NCI-H524 (cell line): ENCODE measurements at places on chromosomes 4 and X.
A peak's percentile ranks its signal among the peaks of the same experiment; 100 is the strongest.

GRCh38 chrX:16664074-16664473, 14.1 kb downstream of the S100G start:
- DNase-seq, result peak; percentile 55

- no peak for DNase-seq
Measured at GRCh38 chr4:114088481-114088880, 109.0 kb upstream of the ARSJ start.

DNA sequence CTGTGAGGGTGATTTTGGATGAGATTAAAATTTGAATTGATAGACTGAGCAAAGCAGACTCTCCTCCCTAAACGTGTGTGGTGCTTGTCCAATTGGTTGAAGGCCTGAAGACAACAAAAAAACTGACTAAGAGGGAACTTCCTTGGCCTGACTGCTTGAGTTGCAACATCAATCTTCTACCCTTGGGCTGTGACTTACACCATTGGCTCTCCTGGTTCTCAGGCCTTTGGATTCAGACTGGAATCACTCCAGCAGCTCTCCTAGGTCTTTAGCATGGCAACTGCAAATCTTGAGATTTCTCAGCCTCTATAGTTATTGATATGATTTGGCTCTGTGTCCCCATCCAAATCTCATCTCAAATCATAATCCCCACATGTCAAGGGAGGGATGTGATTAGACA, 49.7 kb upstream of the IGFBP7 start:
- DNase-seq, result no peak

DNA sequence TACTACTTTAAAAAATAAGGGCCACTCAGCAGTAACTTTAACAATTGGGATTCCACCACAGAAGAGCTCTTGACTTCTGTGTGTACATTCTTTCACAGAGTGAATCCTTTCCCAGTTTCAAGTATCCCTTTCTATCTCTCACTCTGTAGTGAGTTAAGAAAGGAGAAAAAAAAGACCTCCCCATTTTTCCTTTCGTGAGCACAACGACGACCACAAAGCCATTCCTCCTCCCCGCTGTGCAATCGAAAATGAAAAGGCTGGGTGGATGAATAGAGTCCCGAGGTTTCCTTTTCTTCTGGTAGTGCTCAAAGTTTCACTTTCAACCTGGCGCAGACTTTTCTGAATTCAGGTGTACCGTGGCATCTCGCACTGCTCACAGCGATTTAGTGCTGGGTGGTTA, 58.0 kb downstream of the TAB3 start:
- no peak for DNase-seq

DNA sequence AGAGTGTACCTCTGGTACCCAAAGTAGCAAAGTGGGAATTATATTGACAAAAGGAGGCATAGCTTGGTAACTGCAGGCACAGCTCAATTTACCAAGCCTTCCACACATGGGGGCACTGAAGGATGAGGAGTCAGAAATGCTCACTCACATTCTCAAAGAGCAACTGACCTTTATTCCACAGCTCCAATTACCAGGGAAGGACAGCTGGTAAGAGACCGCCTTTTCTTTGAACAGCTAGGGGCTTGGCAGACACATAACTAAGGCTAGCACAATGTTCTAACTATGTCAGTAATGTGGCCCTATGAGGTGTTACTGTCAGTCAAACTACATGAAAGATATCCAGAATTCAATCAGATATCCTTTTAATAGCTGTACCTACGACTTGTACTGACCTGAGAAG, 20.5 kb upstream of the STS start:
- no peak for DNase-seq

DNA sequence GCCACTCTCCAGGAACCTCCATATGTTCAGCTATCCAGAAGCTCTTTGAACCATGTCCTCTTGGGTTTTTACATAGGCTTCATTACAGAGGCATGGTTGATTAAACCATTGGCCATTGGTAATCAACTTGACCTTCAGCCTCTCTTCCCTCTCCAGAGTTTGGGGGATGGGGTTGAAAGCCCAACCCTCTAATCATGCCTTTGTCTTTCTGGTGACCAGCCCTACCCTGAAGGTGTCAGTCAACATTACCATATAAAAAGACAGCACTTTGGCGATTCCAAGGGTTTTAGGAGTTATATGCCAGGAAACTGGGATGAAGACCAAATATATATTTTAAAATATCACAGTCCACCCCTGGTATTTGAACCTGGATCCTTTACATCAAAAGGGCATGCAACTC, 222.5 kb downstream of the CHIC1 start:
- no peak for DNase-seq

GRCh38 chr4:4667622-4668081, 125.8 kb upstream of the STX18 start:
- DNase-seq, result no peak

DNA sequence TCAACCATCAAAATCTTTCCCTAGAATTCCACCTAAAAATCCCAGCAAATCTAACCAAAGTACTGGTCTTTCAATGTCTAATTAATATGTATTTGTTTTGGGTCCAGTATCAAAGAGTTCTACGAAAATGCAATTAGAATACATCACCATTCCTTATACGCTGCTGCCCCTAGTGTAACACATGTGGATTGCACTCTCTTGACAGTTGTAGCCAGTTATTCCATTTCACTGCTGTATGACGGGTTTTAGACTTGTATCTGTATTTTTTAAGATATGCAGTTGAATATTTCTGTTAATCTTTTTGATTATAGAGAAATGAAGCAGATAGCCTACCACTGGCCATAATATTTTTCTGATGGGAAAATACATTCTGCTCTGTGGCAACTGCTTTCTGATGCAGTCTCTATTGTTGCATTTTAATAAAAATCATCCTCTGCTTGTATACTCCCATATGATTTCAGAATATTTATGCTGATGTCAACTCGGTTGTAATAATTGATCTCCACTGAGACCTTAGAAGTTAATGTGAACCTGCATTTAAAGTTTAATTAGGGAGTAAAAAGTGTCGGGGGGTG, 17.1 kb upstream of the PAGE2B start:
- DNase-seq, result peak; percentile 15

- DNase-seq, result peak; percentile 82
Measured at GRCh38 chr4:83284193-83285054, at the start of gene COQ2. COQ2 (minus strand) TSS chr4:83284798; CDS start chr4:83284764, 34 bp downstream.

DNA sequence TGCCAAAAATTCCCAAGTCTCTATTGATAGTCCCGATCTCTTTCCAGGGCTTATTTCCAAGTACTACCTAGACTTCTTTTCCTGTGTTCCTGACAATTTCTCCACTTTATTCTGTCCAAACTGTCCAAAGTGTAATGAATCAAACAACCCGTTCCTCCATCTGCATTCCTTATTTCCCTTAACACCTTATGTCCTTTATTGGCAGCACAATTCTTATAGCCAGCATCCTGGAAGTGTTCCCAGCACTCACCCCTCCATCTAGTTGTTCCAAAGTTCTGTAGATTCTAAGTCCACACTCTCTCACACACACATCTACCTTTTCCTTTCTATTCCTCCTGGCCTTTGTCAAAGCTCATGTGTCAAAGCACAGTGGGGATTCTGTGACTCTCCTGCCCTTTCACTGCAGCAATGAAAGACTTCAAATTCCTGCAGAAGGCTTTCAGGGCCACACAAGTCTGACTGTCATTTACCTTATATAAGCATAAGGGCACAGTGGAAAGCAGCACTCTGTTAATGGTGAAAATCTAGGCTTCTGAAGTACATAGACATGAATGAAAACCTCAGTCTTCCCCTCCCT, 22.1 kb downstream of the LIMCH1 start:
- no peak for DNase-seq

GRCh38 chrX:131729295-131729694, 185.4 kb downstream of the OR13H1 start:
- DNase-seq, result no peak

DNA sequence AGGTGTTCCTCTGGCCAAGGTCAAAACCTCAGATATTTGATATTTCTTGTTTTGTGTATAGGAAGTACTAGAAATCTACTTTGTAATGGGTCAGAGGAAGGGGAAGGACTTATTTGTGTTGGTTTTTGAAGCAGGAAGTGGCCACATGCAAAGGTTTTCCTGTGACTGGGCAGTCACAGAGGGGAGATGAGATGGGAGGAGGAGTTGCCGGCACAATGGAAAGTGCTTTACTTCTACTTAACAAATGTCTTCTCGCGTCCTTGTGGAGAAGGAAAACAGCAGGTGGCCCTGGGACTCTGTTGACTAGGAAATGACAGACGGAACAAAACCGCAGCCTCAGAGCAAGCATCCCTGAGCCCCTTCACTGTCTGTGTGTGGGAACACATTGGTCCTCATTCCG, 46.6 kb downstream of the SHROOM2 start:
- peak; percentile 68 for DNase-seq

GRCh38 chr4:172547724-172548123, 620.9 kb upstream of the GALNT7 start:
- peak; percentile 94 for DNase-seq
